ENCODE measurements at places on chromosomes 7 and 10.

GRCh38 chr10:10797513-10797912 lies 220.2 kb upstream of the CELF2 start:
- peak; percentile 43 for DNase-seq

DNA sequence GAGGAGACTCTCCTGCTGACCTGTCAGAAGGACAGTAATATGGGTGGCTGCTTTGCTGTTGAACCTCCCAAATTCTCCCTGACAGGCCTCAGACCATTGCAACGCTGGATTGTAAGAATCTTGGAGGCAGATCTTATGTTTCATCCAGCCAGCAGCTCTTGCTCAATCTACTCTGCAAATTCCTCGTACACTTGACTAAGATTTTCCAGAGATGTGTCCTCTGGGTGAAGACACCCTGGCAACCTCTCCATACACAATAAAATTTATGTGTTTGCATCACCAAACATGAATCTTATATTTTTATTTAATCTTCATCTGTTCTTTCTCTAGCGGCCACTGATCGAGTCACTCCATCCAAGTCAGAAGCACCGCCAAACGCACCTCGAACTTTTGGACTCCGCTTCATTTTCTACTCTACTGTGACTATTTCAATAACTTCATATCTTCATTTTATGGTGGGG lies 623.1 kb downstream of the ACTR3B start:
- no peak for DNase-seq

- DNase-seq, result peak; percentile 95
Measured at GRCh38 chr10:30784897-30785605, 155.5 kb upstream of the LYZL2 start.

- no peak for DNase-seq
Measured at GRCh38 chr10:93498166-93498565, 1.8 kb downstream of the CEP55 start.

- DNase-seq, result no peak
Measured at GRCh38 chr10:103246324-103246723, 637 bp downstream of the RPEL1 start.

DNA sequence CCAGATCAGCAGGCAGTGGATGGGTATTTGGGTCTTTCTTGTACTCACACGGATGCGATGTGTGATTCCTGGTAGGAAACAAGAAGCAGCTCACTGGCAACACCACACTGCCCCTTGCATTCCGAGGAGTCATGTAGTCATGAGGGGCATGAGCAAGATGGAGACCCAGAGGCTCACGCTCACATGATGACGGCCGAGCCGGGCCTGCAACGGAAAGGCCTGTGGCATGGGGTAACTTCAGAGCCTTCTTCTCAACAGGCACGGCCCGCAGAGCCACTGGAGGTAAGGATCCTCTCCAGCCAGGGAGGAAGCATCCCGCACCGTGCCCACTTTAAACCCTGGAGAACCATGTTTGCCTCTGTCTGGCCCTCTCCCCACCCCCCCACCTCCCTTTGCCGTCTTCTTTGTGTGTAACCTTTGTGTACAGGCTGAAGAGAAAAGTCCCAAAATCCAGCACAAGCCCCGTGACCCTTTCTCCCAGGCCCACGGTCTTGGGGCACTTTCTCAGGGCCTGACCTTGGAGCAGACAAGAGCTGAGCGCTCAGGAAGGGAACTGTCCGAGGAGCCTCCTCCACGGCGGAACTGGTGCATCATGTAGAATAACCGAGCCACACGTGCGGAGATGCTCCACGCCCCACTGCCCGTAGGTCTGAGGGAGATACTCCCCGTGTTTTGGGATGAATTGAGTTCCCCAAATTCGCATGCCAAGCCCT lies 516.4 kb downstream of the DNAJB6 start:
- no peak for DNase-seq

DNA sequence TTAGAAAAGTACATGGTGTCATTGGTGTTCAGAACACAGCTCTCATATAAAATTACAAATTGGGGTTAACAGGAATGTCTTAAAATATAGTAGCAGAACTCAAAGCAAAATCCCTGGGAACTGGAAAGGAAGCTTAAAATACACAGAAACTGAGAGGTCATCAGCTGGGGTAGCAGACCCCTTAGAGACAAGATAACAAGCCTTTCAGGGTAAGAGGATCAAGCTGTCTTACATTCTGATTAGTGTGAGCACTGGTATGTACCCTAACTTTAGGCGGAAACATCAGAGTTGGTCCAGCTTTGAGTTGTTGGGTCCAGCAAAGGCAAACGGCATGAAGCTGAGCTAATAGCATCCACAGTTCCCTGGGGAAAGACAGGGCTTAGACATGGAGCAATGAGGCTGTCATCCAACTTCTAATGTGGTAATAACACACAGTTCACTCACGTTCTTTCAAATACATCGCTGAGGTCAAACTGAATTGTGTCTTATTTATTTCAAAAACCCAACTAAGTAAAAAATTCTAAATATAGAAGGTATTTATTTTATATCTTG lies 32.6 kb downstream of the ARHGAP21 start:
- peak; percentile 70 for DNase-seq

DNA sequence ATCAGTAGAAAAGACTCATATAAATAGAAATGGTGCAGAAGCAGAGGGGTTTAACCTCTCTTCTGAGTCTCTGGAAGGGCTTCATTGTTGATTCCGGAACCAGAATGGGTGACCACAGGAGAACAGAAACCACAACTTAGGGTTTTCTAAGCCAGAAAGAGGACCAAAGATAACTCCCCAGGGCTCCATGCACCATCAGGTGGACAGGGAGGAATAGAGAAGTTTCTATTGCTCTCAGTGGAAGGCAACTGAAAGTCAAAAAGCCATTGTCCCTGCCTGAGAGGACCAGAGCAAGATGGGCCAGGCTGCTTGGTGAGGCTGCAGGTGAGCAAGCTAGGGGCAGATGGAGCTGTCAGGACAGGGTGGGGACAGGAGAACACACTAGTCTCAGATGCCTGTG lies 14.6 kb upstream of the NPS start:
- DNase-seq, result no peak

DNA sequence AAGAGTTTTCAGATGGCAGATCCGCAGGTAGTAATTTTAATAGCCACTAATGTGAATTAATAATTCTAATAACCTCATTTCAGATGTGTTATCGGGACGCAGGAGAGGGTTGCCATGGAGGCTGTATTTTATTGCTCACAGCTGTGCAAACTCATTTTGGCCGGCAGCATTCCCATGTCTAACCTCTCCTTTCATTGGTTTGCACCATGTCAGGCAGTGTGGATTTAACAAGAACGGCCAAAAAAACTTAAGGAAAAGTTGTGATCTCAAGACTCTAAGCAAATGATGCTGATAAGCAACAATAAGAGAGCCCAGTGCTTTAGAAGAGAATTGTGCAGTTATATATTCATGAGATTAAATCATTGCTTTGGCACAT lies 88.7 kb upstream of the NRP1 start:
- DNase-seq, result peak; percentile 61

- peak; percentile 67 for DNase-seq
Measured at GRCh38 chr10:102118867-102119266, 1.3 kb downstream of the LDB1 start.

DNA sequence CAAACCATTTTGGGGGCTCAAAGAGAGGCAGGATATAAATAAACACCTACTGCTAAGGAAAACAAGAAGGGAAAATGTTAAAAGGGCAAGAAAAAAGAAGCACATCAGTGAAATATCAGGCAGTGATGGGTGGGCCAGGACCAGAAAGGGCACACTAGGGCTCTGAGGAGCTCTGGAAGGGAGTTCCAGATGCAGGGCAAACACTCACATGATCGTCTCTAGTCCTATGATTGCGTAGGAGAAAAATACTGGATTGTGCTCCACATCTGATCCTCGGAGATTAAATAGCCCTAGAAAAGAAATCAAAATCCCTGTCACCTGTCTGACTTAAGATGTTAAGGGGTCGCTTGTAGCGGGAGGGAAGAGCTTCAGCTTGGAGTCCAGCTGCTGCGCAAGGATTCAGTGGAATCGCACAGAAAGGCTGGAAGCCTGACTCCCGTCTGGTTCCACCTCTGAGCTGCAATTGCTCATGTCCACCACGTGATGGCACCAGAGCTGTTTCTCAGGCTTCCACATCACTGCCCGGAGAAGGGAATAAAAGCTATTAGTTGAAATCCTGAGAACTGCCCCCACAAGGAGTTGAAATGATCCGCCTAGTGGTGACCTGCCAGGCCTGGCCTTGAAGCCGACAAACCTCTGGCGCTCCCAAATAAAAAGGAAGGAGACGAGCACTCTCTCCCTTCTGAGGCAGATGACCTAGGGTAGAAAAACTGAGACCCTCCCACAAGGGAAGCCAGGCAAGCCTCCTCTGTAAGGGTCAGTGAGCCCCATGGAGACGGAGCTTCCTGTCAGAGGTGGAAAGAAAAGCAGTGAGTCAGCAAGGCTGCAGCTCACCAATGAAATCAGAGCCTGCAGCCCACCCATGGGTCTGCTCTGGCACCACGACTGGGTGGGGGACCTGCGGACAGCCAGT lies 39.2 kb downstream of the XPNPEP1 start:
- DNase-seq, result peak; percentile 97

- peak; percentile 10 for DNase-seq
Measured at GRCh38 chr7:54398863-54399262, 143.3 kb upstream of the VSTM2A start.
